ENCODE measurements at places on chromosomes 1 and 21.

- DNase-seq, result no peak
These were observed 1.5 kb downstream of the KCNA2 start for GRCh38 chr1:110604586-110605148.

GRCh38 chr1:150906329-150906728, 19.4 kb downstream of the CTXND2 start:
- no peak for DNase-seq

- DNase-seq, result no peak
These were observed 111.0 kb downstream of the PDE9A start for GRCh38 chr21:42764443-42764760.

DNA sequence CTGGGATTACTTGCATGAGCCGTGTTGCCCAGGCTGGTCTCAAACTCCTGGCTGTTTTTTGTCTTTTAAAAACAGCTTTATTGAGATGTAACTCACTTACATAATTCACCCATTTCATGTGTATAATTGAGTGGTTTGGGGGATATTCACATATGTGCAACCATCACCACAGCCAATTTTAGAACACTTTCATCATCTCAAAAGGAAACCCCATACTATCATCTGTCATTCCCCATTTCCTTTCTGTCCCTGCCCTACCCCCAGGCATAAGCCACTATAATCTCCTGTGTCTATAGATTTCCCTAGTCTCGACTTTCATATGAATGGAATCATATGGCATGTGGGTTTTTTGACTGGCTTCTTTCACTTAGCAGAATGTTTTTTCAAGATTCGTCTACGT, 43.3 kb downstream of the GPR137B start:
- no peak for DNase-seq

- DNase-seq, result no peak
These were observed 140.8 kb upstream of the NBPF11 start for GRCh38 chr1:148292915-148293314.

DNA sequence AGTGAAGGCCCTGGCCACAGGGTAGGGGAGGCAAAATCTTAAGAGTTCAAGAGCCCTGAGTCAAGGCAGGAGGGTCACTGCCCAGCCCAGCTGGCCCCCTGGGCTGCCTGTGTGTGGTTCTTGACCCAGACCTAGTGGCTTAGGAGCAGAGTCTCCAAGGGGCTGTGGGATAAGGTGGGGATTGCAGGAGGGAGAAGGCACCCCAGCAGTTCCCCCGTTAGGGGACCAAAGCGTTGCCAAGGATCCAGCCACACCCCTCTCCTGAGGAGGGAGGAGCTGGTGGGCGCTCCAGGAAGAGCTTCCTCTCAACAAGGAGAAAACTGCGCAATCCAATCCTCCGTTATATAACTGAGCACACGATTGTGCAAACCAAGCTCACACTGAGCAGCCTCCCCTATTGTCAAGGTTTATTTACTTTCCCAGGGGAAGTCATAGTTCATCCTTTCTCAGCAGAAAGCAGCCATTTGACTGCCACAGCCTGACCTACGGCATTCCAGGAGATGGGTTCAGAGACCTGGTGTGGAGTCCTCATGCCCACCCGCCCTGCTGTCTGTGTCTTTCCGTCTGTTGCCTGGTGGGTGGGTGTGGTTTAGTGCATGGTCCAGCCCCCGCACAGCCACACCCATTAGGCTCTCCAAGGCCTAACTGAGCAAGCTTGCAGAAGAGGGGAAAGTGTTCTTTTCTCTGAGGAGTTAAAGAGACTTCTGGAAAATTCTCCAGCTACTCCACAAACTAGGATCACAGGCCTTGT, 3.5 kb downstream of the EPHX1 start:
- DNase-seq, result no peak

- DNase-seq, result no peak
These were observed 253.0 kb downstream of the FGGY start for GRCh38 chr1:59549903-59550302.

GRCh38 chr1:219794085-219794743, 134.1 kb downstream of the SLC30A10 start:
- DNase-seq, result no peak

GRCh38 chr1:158020259-158020885, 26.9 kb downstream of the KIRREL1 start:
- peak; percentile 35 for DNase-seq

GRCh38 chr1:54259546-54260140, 59.7 kb downstream of the MRPL37 start:
- no peak for DNase-seq
